Cortex of kidney (tissue), 1 donor: ENCODE measurements at places on chromosomes 12 and 14.

DNA sequence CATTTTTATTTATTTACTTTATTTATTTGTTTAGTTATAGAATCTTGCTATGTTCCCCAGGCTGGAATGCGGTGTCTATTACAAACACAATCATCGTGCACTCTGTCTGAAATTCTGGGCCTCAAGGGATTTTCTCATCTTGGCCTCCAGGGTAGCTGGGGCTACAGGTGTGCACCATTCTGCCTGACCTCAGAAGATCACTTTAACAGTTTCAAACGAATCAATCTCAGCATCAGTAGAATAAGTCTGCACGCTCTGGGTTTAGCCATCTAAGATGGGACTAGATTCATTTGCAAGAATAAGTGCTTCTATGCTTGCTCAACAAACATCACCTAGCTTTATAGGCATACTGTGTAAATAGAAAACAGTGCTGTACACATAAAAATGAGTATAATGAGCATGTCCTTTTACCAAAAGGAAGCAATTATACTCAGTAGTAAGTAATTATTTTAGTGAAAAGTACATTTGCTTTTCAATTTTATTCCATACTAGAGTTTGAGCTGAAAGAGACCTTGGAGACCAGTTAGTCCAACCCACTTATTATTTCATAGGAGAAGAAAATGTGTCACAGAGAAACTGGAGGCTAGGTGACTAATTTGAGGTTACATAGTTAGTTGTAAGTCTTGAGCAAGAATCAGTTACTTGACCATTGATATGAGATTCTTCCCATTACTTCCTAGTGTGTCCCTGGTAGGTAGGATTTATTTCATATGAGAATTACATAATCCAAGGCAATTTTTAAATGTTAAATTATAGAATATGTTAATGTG, 456.5 kb upstream of the LMO3 start:
- no peak for DNase-seq

- no peak for DNase-seq
Observed at GRCh38 chr14:61710853-61711817, 15.8 kb downstream of the HIF1A start.

GRCh38 chr14:61889914-61890351, 127.7 kb downstream of the SNAPC1 start:
- no peak for DNase-seq

- DNase-seq, result no peak
Observed at GRCh38 chr14:39175445-39176262, 600 bp downstream of the PNN start.

DNA sequence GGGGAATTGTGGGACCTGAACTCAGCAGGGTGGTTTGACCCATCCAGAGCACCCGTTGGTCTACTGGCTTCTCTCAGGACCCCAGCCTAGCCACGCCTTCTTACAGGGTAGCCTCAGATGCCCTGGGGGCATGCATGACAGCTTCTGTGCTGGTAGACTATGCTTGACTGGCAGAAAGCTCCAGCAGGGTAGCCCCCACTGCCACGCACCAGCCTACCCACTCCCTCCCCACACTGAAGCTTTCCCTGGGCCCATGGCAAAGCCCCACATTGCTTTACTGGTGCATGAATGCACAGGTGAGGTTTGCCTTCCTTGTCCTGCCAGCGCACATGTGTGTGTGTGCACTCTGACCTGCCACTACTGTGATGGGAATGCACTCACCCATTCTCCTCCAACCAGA, 772.2 kb downstream of the LRFN5 start:
- no peak for DNase-seq

DNA sequence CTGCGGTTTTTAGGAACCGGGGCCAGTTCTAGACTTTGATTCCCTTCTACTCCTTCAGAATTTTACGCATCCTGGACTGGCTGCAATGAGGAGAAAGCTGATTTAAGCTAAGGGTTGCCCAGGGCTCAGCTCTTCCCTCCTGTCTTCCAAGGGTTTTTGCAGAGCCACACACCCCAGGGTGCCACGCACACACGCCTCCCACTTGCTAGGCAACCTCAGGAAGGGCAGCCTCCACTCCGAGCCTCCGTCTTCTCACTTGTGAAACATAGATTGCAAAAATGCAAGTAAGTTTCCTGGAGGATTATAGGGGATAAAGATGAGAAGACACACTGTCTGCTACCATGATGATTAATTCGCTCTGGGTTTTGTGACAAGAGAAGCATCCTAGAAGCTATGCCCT, 31.7 kb downstream of the NOS1 start:
- no peak for DNase-seq

GRCh38 chr12:54384591-54385041, at the start of gene ZNF385A:
Gene ZNF385A (minus strand): TSS chr12:54384733. CDS start chr12:54384514, 219 bp downstream.
- no peak for DNase-seq

DNA sequence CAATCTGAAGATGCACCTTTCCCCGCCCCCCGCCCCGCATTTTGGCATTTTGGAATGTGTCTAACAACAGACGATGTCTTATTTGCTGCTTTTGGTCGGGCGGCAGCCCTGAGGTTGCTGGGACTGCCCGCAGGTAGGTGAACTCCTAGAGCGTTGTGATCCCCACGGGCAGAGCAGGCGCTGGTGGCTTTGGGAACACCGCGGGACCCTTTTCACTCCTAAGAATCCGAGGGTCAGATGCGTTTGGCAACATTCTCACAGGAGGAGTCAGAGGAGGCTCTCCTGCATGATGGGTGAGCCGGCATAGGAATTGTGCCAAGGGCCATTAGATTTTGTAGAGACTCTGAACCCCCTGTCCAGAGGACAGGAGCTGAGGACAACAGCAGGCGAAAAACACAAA, 41.9 kb downstream of the HCAR2 start:
- DNase-seq, result no peak

DNA sequence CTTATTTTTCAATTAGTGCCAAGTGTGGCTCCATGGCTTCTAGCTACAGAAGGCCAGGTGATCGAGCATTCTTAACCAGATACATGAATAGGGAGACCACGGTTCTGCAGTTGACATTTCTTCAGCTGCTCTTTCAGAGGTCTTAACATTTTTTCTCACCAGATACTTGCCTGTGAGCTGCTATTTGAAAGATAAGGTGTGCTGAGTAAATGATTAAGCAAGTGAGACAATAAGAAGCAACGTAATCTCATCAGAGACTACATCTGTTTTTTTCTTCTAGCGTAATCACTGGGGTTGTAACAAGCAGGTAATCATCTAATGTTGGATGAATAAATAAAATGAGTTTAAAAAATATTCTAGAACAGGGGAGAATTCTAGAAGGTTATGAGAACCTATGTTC, 912.9 kb downstream of the DIO2 start:
- DNase-seq, result no peak

DNA sequence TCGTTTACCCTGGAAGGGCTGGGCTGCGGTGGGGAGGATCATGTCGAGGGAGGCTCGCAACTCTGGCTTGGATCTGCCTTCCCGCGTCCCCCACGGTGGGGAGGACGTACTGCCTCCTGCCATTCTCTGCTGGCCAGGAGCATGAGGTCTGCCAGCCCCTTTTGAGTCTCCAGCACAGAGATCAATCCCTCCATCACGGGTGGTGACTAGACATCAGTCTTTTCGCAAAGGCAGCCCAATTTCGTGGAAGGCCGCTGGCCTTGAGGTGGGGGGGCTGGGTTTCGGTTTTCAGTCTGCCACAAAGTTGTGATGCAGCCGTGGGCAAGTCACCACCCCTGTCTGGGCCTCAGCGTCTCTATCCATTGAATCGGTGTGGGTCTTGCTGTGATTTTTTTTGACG, 62.2 kb downstream of the PRMT8 start:
- DNase-seq, result no peak

DNA sequence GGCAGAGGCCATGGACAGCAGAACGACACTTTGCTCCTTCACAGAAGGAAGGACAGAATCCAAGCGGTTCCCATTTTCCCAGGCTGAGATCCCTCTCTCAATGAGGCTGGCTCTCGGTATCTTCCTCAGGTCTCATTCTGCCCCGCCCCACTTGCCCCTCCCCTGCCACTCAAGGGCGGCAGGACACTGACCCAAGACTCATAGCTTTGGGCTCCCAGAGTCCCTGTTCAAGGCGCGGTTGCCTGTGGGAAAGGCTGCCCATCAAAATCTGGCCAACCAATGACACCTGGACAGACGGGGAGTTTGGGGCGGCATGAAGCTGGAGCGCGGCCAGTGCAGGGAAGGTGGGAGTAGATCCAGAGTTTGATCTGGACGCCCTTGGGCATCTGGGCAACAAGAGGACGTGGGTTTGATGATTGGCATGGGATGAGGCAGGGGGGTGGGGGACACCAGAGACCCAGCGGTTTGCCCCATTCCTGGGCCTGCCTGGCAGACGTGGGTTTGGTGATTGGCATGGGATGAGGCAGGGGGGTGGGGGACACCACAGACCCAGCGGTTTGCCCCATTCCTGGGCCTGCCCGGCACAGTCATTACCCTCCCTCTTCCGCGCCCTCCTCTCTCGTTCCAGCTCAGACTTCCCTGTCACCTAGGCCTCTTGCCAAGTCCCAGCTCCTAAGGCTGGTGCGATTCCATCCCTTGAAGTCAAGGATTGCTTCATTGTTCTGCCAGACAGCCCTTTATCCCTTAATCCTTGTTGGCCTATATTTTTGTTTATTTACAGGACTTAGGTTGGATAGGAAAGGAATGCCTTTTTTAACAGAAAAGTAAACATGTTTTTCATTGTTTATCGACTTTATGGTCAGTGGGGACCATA, 92.1 kb downstream of the NINJ2 start:
- DNase-seq, result no peak

- no peak for DNase-seq
Observed at GRCh38 chr12:4251216-4251891, 22.2 kb upstream of the CCND2 start.

DNA sequence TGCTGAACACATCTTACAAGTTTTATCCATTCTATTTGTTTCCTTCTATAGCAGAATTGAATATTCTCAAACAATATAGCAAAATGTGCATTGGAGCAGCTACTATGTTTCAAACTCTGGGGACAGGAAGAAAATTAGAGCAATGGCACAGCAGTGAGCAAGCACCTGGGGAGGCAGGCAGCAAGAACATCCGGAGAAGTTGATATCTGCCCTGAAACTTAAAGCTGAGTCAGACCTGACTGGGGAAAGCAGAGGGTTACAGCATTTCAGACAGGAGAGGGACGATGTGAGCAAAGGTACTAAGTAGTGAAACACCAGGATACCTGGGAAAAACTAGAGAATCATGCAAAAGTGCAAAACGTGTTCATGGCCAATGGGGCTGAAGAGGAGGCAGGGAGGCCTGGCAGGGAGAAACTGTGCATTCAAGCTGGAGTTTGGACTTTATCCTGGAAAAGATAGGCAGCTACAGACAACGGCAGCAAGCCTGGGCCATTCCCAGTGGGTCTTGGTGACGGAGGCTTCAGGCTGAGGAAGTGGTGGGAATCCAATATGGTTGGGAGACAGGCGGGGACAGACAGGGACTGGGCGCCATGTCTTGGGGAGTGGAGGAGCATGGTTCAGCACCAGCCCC, 118.0 kb upstream of the CDKN3 start:
- DNase-seq, result no peak

- no peak for DNase-seq
Observed at GRCh38 chr12:45591635-45592034, 137.9 kb upstream of the ARID2 start.

- DNase-seq, result no peak
Observed at GRCh38 chr12:126926023-126926594, 1340.9 kb upstream of the TMEM132C start.

DNA sequence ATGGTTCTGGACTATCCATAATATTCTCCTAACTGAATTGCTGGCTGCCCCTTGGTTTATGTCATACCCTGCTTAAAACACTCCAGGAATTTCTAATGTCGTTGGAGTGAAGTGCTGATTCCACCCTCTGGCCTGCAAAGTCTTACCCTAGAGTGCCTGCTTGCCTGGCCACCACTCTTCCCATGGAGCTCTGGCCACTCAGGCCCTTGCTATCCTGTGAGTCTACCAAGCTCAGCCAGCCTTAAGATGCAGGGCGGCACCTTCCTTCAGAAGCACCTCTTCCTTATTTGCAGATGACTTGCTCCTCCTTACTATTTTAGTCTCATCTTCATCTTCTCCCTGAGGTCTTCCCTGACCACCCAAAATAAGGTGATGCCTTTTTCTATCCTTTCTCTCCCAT, 35.3 kb downstream of the SLC6A15 start:
- no peak for DNase-seq

- no peak for DNase-seq
Observed at GRCh38 chr14:98819132-98819866, 452.7 kb downstream of the BCL11B start.

GRCh38 chr12:96448300-96448699, 41.1 kb upstream of the CFAP54 start:
- DNase-seq, result no peak

- no peak for DNase-seq
Observed at GRCh38 chr14:20711685-20712084, 23.1 kb downstream of the ANG start.

DNA sequence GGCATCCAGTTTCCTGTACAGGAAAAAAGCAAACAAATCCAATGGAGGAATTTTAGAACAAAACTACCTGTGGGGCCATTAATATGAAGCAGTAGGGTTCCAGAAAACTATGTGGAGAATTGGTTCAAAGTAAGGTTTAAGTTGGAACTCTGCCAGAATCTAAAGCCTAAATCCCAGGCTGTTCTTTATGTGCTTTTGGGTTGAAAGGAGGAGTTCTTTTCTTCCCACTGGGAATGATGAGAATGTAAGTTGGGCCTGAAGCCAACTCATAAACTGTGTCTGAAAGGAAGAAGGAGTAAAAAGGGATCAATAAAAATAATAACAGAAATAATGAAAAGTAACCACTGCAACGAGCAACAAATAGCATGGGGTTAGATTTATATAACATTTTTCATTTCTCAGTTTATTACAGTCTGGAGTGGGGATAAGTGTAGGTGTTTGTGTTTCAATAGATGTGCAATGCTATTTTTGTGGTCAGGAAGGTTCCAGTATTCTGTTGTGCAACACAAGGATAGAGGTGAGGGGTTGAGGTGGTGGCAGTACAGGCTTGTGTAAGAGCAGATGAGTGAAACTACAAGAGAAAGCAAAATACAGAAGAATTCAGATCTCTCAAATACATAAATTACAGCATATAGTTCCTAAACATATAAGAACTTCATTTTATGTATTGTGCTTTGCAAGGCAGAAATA, 373.6 kb downstream of the EMP1 start:
- no peak for DNase-seq

GRCh38 chr12:75842090-75842489, 189.5 kb downstream of the PHLDA1 start:
- no peak for DNase-seq

DNA sequence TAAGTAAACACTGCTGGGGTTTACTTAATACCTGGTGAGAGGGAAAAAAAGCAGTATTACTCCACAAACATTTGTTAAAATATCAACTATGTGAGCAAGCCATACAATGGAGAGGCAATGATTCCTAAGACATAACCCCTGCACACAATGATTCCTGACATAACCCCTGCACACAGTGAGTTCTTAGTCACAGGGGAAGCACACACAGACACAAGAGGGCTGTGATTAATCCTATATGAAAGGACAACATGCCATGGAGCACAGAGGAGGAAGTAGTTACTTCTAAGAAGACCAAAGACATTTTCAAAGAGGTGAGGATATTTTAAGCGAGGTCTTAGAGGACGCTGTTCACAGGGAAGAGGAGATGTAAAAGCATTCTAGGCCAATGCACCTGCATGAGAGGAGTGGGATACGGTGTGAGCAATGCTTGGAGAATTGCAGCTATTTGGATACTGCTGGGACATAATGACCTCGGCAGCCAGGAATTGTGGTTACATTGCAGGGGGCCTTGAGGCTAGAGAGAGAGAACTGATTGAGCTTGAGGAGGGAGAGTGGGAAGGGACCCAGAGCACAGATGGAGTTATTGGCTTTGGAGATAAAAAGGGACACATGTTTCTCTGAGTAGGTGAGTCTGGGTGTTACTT, 211.9 kb downstream of the APAF1 start:
- no peak for DNase-seq
